ENCODE measurements at places on chromosomes 5 and 9. TPM values are rescaled to one million over a fixed set of nuclear protein-coding genes. Genes with fewer than 3 reads are reported as not detected.
A peak's percentile ranks its signal among the peaks of the same experiment; 100 is the strongest.

DNA sequence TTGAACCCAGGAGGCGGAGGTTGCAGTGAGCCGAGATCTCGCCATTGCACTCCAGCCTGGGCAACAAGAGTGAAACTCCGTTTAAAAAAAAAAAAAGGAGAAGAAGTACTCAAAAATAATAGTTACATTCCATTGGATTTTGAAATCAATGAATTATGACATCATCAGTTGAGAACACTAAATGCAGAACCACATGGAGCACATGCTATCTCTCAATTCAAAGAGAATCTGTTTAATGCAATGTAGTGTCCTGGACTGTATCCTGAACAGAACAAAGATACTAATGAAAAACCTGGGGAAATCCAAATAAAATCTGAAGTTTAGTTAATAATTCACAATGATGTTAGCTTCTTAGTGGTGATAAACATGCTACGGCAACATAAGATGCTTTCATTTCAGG, 20.3 kb downstream of the CDC14B start:
- no peak for DNase-seq

DNA sequence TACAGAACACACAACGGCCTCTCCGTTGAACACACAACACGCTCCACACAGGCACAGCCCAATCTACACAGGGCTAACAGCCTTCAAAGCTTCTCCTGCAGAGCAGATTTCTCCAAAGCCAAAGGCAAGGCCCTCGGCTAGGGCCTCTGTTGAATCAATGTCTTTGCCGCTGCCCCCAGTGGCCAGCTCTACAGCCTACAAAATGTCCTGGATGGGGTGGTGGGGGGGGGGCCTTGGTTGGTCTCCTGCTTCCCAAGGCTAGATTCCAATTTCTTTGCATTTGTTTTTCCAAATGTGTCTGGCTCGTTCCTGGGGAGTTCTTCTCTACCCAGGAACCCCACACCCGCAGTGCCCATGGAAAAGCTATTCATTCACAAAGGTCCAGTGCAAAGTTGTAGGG, 167.2 kb downstream of the PAX5 start:
- DNase-seq, result peak; percentile 18

- DNase-seq, result peak; percentile 56
These were observed at the start of gene SHB for GRCh38 chr9:38068701-38069628. TSS of gene SHB (minus strand) at chr9:38069227. CDS start at chr9:38068645, 582 bp downstream.

GRCh38 chr5:140295414-140295813, 7.5 kb downstream of the PFDN1 start:
- peak; percentile 67 for DNase-seq

Gene PCDHA8
- total RNA-seq, result 0.07 TPM

Gene EIF4E1B
- not detected for total RNA-seq

Measured in HepG2 (cell line).